Stimulated activated CD4-positive, alpha-beta T cell treated with anti-CD3 and anti-CD28 coated beads, Interleukin-2, amount 100 ng/mL, for 24 hours (primary cell): ENCODE measurements at places on chromosomes 6 and 20.
A peak's percentile ranks its signal among the peaks of the same experiment; 100 is the strongest.

GRCh38 chr20:36497856-36498255, 43.5 kb upstream of the MYL9 start:
- DNase-seq = no peak

GRCh38 chr6:50873167-50873566, 54.5 kb downstream of the TFAP2B start:
- DNase-seq = no peak

GRCh38 chr6:92977018-92977417, 442.3 kb downstream of the EPHA7 start:
- no peak for DNase-seq

- no peak for DNase-seq
Observed at GRCh38 chr6:47134476-47135189, 92.5 kb upstream of the ADGRF1 start.

DNA sequence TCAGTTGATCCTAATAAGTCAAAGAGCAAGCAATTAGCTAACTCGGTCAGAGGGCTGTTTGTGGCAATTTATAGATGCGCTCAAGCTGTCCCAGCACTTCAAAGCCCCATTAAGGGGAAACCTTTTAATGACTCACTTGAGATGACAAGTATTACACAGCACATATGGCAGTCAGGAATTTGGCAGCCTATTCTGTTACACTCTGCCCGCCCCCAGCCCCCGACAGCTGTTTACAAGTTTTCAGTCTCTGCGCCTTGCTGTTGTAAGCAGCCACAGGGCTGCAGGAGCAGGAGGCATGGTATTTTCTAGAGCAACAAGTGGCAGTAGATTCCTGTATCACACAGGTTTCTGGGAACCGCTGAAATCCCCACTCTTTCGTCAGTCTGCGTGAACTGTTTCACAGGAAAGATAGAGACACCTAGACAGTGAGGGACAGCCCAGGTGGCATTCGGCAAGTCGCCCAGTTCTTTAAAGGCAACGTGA, 263.0 kb downstream of the FOXC1 start:
- DNase-seq = no peak

DNA sequence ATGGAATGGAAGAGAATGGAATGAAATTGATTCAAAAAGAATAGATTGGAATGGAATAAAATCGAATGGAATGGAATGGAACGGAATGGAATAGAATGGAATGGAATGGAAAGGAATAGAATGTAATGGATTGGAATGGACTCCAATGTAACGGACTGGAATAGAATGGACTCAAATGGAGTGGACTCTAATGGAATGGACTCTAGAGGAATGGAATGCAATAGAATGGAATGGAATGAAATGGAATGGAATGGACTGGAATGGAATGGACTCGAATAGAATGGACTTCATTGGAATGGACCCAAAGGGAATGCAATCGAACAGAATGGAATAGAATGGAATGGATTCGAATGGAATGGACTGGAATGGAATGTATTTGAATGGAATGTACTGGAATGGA, 19.7 kb upstream of the DEFB115 start:
- DNase-seq = no peak

GRCh38 chr6:845566-845965, 152.6 kb upstream of the EXOC2 start:
- no peak for DNase-seq

DNA sequence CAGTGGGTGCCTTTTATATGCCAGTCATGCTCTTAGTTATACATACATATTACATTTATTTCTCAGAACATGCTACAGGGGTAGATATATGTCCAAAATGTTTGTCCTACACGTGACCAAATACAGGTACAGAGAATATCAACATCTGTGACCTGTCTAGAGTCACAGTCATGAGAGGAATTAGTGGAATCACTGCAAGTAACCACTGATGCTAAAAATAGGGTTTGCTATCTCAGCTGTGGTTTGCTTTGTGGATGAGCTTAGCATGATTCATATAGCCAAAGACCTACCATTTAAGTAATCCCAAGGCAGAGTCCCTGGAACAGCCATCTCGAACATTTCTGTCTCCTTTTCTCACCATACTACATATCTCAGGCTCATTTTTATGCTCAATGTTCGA, 32.3 kb downstream of the GSTA3 start:
- DNase-seq = no peak

DNA sequence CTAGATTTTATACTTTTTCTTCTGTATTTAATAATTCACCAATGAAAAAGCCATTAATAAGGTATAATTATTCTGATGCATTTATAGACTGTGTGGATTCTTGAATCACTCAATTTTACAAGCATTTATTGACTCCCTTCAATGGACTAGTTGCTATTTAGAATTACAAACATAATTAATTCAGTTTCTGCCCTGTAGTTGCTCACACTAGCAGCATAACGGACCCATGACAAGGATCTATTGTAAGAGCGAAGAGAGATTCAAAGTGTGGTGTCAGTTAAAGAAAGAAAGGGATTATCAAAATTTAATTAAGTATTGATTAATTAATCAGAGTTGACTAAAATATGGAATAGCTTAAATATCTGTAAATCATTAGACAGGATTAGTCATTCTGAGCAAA, 602.6 kb upstream of the PTCHD4 start:
- DNase-seq = no peak

- no peak for DNase-seq
Observed at GRCh38 chr6:87791982-87792381, 89.9 kb upstream of the AKIRIN2 start.

- peak; percentile 26 for DNase-seq
Observed at GRCh38 chr20:46056970-46057855, 28.2 kb downstream of the SLC12A5 start.

- no peak for DNase-seq
Observed at GRCh38 chr20:37350649-37351574, 5.0 kb downstream of the SRC start.

DNA sequence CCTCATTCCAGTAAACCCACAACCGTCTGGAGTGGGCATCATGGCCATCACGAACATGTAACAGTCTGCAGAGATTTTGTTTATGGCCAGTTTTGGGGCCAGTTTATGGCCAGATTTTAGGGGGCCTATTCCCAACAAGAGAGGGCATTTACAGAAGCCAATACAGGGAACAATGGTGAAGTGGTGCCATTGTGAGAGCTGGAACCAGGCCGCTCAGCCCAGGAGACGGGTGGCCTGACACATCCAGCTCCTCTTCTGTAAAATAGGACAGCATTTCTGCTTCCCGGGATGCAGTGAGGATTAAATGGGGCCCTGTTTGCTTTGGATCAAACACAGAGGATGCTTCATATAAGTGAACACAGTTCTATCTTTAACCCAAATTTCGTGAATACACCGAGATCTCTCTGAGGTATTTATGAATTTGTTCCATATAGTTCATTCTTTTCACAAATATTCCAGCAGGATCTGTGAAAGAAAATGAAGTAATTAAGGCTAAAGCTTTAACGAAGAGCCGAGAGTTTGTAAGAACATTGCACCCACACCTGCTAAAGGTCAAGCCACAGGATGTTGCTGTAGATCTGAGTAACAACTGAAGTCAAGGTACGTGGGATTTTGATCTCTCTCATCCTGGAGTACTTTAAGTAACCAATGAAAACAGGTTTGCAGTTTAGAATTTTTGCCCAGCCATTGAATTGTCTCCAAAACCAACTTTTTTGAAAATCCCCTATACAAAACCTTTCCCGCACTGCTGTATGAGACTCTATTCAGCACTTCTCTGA, 14.5 kb upstream of the SIRPG start:
- DNase-seq = no peak

GRCh38 chr20:50589548-50590347, 79.6 kb downstream of the PTPN1 start:
- no peak for DNase-seq

DNA sequence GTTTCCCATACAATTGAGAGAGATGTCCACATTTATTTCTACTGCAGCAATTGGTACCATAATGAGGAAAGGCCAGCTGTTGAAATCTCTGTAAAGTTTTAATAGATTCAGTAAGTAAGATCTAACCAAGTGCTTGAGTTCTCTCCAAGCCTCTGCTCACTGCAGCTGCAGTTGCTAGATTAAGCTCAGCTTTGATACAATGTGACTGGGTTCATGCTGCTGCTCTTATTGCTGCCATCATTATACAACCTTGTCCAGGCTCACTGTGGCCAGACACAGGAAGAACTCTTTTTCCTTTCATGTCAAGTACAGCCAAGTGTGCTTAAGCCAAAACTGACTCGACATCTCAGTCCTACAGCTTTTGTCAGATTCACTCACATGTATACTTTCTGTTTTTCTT, 423.5 kb downstream of the GJA1 start:
- DNase-seq = no peak

GRCh38 chr6:158649289-158650143, at the start of gene SYTL3:
SYTL3 (plus strand) TSS chr6:158650054; CDS start chr6:158663269, 13,215 bp downstream.
- peak; percentile 83 for DNase-seq

GRCh38 chr6:117237561-117237960, 27.8 kb upstream of the VGLL2 start:
- no peak for DNase-seq

- peak; percentile 18 for DNase-seq
Observed at GRCh38 chr6:107116328-107116892, 1.1 kb upstream of the BEND3 start.

GRCh38 chr6:95423331-95423730, 154.0 kb upstream of the MANEA start:
- DNase-seq = no peak

DNA sequence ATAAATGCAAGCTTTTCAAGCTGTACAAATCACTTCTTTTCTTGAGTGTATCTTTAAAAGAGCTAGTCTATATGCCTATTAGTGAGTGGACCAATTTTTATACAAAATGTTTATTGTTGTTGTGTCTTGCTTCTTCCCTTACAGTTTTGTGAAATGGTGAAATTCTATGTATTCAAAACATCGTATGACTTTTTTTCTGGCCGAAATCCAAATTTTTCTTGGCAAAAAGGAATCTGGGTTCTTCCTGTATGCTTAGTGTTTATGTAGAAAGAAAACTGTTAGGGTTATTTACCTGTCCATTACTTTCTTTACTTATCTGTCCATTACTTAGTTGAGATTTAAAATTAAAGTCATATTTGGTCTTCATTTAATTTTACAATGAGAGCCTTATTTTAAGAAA, 153.9 kb downstream of the MMS22L start:
- no peak for DNase-seq

GRCh38 chr20:17803765-17804164, 104.0 kb downstream of the BANF2 start:
- DNase-seq = no peak

DNA sequence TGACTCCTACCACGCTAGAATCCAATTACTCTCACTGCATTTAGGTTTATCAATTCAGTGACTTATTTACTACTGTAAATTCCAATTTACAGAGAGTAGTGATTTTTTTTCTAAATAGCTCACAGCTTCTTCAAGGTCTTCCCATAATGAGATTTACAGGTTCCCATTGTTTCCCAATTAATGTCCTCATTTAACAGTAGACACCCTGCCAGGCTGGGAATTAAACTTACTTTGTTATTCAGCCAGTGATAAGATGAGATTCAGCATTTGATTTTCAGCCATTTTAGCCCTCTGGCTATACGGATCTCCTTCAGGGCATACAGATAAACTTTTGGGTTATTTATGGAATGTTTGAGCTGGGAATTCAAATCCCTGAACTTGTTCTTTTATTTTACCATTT, 582.9 kb upstream of the EYS start:
- DNase-seq = no peak

DNA sequence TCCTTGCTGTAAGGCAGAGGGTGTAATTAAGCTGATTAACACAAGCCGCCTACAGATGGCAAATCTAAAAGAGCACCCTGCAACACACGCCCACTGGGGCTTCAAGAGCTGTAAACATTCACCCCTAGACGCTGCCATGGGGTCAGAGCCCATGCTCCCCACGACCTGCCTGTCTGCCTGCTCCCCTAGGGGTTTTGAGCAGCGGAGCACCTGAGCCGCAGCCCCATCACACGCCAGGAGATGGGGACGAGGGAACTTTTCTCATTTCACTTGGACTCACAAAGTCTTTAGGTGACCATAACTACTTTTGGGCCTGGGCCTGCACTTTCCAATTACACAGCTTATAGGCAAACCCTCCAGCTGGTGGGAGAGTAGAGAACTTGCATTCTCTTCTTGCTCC, 99.0 kb upstream of the SOX4 start:
- no peak for DNase-seq

- peak; percentile 15 for DNase-seq
Observed at GRCh38 chr6:170393807-170394399, 87.3 kb downstream of the FAM120B start.

GRCh38 chr6:1625794-1626435, 16.2 kb downstream of the FOXC1 start:
- DNase-seq = no peak

GRCh38 chr20:51547951-51548350, 5.4 kb upstream of the NFATC2 start:
- no peak for DNase-seq

DNA sequence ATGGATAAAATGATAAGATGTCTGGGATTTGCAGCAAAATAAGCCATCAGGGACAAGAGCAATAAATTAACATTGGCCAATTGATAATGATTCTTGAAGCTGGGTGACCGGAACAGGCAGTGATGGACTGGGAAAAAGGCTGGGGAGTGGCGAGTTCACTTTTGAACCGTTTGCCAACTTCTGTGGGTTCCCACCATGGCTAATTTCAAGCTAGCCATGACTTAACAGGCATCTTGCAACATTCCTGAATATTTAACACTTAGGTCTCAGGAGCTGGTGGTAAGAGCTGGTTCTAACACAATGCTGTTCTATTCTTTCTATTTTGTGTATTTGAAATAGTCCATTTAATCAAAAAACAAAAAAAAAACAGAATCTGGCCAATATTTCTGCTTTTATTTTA, 37.6 kb upstream of the CD83 start:
- DNase-seq = no peak

- no peak for DNase-seq
Observed at GRCh38 chr6:3296537-3296936, 37.8 kb downstream of the PSMG4 start.

- no peak for DNase-seq
Observed at GRCh38 chr20:54112221-54112884, 42.0 kb upstream of the BCAS1 start.

DNA sequence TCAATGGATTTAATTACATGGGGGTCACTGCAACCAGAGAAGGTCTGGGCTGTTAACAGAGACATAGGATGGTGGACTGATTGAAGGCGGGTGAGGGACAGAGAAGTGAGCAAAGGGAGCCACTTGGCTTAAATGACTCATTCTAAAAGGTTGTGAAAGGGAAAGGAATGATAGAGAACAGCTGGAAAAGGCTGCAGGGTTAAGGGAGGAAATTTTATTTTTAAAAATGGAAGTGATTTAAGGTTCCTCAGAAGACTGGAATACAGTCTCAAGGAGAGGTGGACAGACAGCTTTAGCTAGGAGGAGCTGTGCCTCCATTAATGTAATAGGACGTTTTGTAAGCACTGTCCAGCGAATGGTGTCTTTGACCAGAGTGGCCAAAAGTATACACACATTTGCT, 46.7 kb downstream of the RGS17 start:
- DNase-seq = no peak

DNA sequence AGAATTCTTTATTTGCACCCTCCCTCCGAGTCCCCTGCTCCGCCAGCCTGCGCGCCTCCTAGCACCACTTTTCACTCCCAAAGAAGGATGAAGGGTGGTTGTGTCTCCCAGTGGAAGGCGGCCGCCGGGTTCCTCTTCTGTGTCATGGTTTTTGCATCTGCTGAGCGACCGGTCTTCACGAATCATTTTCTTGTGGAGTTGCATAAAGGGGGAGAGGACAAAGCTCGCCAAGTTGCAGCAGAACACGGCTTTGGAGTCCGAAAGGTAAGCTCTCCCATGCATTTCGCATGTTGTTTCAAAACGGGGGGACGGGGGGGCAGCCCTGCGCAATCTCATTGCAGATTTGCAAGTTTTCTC, 357 bp downstream of the PCSK2 start:
- DNase-seq = no peak

GRCh38 chr6:152110886-152111820, 303.7 kb downstream of the ESR1 start:
- no peak for DNase-seq
